ENCODE measurements at places on chromosomes 12 and 14. TPM values are rescaled to one million over a fixed set of nuclear protein-coding genes. Genes with fewer than 3 reads are reported as not detected.

Gene HOXC10
- not detected for polyA plus RNA-seq

Gene LRP1-AS
- polyA plus RNA-seq, result not detected

Gene KSR2
- 0.60 TPM for polyA plus RNA-seq

Gene PLXNC1
- polyA plus RNA-seq, result 0.86 TPM

Gene ADAM20
- 0.11 TPM for polyA plus RNA-seq

Gene CRADD
- polyA plus RNA-seq, result 14.1 TPM

Gene SOAT2
- 0.13 TPM for polyA plus RNA-seq

Gene GSG1
- polyA plus RNA-seq, result 1.4 TPM

Gene ARG2
- 59.1 TPM for polyA plus RNA-seq

Gene MYH6
- polyA plus RNA-seq, result 0.05 TPM

All from H1 (cell line).